ENCODE measurements at places on chromosomes 4 and X.
A peak's percentile ranks its signal among the peaks of the same experiment; 100 is the strongest.

GRCh38 chr4:39051492-39051891 lies 10.5 kb upstream of the KLHL5 start:
- H3K4me1 ChIP-seq = peaks cover 38% of the 10 kb centered on the region
- no peak for DNase-seq
- no peaks in the 10 kb centered on the region for H3K27me3 ChIP-seq
- no peak overlapping the region for H3K4me3 ChIP-seq

DNA sequence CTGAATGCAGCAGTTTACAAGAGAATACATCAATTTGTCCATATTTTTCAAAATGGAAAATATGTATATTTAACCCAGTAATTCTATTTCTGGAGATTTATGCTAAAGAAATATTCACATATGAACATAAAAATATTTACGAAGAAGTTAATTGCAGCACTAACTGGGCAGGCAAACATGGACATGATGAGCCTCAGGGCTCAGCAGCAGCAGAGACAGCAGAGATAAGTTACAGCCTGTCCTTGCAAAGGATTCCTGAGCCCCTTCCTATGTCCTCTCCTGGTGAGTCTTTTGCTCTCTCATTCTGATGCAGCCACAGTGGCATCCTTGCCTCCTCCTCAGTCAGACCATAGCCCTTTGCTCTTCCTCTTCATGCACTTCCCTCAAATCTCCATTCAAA lies 680.6 kb upstream of the CPEB2 start:
- H3K27ac ChIP-seq = no peak overlapping the region
- no peaks in the 10 kb centered on the region for H3K4me1 ChIP-seq
- DNase-seq = no peak
- H3K4me3 ChIP-seq = no peak overlapping the region

DNA sequence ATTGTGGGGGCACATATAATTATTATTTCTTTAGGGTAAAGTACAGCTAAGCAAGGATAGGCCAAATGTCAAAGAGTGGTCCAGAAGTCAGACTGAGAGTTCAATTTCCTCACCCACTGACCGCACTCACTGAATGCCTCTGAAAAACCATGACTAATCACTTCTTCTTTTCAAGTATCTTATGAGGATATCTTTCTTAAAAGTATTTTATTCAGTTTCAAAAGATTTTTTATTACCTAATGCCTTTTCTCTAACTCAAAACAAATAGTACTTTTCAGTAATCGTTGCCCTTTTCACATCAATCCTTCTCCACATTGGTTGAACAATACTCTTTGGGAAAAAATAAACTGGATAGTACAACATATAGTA lies 61.7 kb upstream of the CAMK2D start:
- H3K27ac ChIP-seq = no peak overlapping the region
- peaks cover 42% of the 10 kb centered on the region for H3K4me1 ChIP-seq
- peaks cover 6% of the 10 kb centered on the region for H3K27me3 ChIP-seq
- no peak overlapping the region for H3K4me3 ChIP-seq

- no peak overlapping the region for H3K27ac ChIP-seq
- peaks cover 24% of the 10 kb centered on the region for H3K4me1 ChIP-seq
- H3K4me3 ChIP-seq = no peak overlapping the region
- no peak for DNase-seq
- H3K27me3 ChIP-seq = no peaks in the 10 kb centered on the region
- H3K36me3 ChIP-seq = peaks cover 92% of the 10 kb centered on the region
These were observed 73.9 kb downstream of the IRF2 start for GRCh38 chr4:184400375-184400870.

- DNase-seq = no peak
These were observed 62.7 kb downstream of the SH3RF1 start for GRCh38 chr4:169208090-169208455.

DNA sequence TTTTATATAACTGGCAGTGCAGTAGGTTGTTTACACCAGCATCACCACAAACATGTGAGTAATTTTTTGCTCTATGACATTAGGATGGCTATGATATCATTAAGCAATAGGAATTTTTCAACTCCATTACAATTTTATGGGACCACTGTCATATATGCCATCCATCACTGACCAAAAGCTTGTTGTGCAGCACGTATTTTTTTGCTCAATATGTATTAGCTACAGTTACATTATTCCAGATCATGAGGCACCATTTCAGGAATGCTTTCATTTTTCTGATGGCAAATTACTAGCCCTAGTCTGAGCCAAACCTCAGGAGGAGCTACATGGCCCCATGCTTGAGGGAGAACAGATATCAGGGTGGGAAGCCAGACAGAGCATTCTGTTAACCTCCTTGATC lies 56.8 kb upstream of the DCLK2 start:
- no peak for DNase-seq
- H3K4me1 ChIP-seq = no peaks in the 10 kb centered on the region
- H3K27me3 ChIP-seq = peaks cover 2% of the 10 kb centered on the region
- no peaks in the 10 kb centered on the region for H3K36me3 ChIP-seq

- H3K4me3 ChIP-seq = peak overlapping the region; percentile 70
- H3K27me3 ChIP-seq = peaks cover 15% of the 10 kb centered on the region
- no peak for DNase-seq
- H3K4me1 ChIP-seq = peaks cover 25% of the 10 kb centered on the region
- peaks cover 12% of the 10 kb centered on the region for H3K36me3 ChIP-seq
These were observed 505 bp upstream of the PKD2 start for GRCh38 chr4:88006956-88007303.

DNA sequence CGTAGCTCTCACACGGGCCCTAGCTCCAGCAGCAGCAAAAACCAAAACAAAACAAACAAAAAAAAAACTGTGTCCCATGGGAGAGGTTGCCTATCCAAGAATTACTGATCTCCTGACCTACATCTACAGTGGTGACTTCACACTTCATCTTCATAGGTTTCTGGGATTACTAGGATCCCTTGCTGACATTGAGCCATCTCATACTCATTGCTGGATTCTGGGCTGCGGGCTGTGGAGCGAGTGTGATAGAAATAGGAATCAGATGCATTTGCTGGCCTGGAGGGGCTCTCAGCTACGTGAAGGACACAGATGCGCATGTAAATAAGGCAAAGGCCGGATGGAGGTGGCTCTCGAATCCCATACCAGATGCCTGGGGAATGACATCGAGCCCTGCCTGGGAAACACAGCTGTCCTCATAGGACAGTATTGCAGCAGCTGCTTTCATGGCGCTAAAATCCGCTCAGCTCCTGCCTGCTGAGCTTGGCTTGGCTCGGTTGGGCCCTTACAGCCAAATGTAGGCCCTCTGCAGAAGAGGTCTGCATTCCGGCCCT lies 41.7 kb downstream of the CNGA2 start:
- H3K4me1 ChIP-seq = no peaks in the 10 kb centered on the region
- H3K27ac ChIP-seq = no peak overlapping the region
- DNase-seq = no peak
- no peaks in the 10 kb centered on the region for H3K27me3 ChIP-seq

DNA sequence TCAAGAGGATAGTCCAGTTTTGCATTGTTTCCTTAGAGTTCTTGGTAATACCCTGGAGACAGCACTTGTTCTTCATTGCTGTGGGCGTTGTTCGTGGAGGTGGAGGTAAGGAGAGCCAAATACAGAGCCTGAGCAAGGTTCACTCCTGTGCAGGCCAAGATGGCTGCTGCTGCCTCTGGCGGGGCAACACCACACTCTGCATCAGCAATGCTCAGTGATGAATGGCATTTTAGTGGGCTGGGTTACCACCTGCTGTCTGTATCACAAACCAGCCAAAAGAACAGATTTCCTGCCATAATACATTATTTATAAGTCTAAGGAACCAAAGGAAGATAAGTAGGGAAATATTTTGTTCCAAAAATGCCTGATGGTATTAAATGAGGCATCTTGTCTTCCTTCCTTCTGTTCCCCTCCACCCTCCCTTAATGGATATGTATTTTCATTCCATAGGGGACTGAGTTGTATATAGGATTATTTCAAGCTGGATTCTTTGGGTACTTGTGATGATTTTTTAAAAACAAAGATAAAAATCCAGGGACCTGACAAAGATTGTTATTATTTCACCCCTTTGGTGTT lies 61.6 kb upstream of the LIMCH1 start:
- no peak overlapping the region for H3K27ac ChIP-seq
- no peak overlapping the region for H3K4me3 ChIP-seq
- H3K36me3 ChIP-seq = no peaks in the 10 kb centered on the region
- no peaks in the 10 kb centered on the region for H3K4me1 ChIP-seq
- no peak for DNase-seq

DNA sequence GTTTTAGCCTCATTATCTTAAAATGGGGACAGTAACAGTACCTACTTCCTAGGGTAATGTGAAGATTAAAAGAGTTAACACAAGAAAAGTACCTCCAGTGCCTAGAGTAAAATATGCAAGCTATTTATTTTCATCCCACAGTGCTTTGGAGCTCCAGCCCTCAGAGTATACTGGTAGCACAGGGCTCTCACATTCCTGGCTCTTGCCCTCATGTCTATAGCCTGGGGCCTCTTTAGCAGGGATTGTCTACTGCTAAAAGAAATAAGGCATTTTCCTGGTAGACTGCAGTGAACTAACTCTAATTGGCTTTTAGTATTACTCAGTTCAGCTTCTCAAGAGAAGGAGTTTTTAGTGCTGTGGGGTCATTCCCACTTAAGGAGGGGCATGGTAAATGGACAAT lies 60.8 kb downstream of the RRAGB start:
- no peak overlapping the region for H3K27ac ChIP-seq
- DNase-seq = no peak
- H3K4me1 ChIP-seq = no peaks in the 10 kb centered on the region
- H3K36me3 ChIP-seq = no peaks in the 10 kb centered on the region
- no peak overlapping the region for H3K4me3 ChIP-seq

DNA sequence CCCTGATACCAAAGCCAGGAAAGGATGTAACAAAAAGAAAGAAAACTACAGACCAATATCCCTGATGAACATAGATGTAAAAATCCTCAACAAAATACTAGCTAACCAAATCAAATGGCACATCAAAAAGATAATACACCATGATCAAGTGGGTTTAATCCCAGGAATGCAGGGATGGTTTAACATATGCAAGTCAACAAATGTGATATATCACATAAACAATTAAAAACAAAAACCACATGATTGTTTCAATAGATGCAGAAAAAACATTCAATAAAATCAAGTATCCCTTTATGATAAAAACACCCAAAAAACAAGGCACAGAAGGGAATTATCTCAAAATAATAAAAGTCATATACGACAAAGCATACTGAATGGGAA lies 31.5 kb downstream of the ELF2 start:
- H3K27ac ChIP-seq = no peak overlapping the region
- peaks cover 24% of the 10 kb centered on the region for H3K4me1 ChIP-seq
- no peak for DNase-seq
- H3K36me3 ChIP-seq = peaks cover 17% of the 10 kb centered on the region
- no peaks in the 10 kb centered on the region for H3K27me3 ChIP-seq

DNA sequence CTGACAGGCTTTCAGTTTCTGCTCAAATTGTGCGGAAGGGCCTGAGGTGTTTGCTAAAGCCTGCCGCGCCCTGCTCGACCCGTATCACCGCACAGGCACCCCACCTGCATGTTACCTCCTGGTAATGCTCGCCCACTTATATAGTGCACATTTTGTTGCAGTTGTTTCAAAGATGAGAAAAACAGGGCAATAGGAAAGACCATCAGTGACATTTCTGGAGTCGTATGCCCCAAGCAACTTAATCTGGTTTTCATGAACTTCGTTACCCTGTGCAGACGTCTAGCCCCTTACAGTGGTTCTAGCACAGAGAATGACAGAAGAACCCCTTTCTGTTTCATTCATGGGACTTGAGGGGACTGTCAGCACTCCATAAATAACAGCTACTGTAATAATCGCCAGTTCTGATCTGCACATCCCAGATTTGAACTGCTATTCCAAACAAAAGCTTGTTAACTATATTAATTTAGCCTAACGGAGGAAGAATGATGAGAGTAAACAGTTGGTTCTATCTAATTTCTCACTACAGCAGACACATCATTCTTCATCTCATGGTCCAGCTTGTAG lies 940 bp upstream of the DCTD start:
- H3K27ac ChIP-seq = peak overlapping the region; percentile 85
- H3K4me1 ChIP-seq = peaks cover 29% of the 10 kb centered on the region

GRCh38 chrX:39289827-39290226 lies 488.6 kb downstream of the MID1IP1 start:
- H3K4me1 ChIP-seq = peaks cover 19% of the 10 kb centered on the region
- H3K36me3 ChIP-seq = peaks cover 53% of the 10 kb centered on the region
- no peaks in the 10 kb centered on the region for H3K27me3 ChIP-seq
- no peak overlapping the region for H3K27ac ChIP-seq
- H3K4me3 ChIP-seq = no peak overlapping the region

DNA sequence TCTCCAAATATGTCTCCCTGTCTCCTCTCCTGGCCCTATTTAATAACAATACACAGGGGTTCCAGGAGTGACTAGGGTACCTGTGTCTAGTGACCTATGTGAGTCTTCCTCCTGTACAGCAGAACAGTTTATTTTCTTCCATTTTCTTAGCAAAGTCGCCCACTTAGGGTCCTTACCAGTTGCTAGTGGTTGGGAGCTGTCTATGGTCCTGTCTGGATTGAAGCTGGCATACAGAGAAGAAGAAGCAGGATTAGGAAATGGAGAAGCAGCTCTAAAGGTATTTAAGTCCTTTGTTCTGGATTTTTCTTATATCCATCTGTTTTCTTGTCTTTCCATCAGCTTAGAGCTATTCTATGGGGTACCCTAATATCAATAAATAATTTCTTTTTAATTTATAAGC lies 587.1 kb upstream of the CPEB2 start:
- no peak for DNase-seq
- H3K27ac ChIP-seq = no peak overlapping the region
- H3K36me3 ChIP-seq = no peaks in the 10 kb centered on the region

DNA sequence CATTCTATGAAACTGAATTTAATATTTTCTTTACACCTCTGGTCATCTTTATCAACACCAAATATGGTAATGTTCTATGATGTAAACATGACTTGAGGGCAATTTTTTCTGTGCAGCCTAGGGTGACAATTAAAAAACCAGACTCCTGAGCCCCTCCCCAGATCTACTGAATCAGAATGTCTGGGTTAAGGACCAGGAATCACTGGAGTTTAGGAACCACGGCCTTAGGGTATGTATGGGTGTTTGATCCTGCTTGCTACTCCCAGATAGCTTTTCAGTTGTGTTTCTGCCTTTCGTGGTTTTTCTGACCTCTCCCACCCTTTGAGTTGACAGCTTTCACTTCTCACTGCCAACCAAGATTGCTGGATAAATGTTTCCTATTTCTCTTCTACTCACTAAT lies 332.2 kb downstream of the DHX15 start:
- no peaks in the 10 kb centered on the region for H3K27me3 ChIP-seq
- no peaks in the 10 kb centered on the region for H3K36me3 ChIP-seq
- DNase-seq = no peak
- H3K27ac ChIP-seq = no peak overlapping the region

GRCh38 chrX:9153300-9153699 lies 119.4 kb upstream of the FAM9B start:
- H3K27me3 ChIP-seq = no peaks in the 10 kb centered on the region
- H3K4me1 ChIP-seq = peaks cover 29% of the 10 kb centered on the region
- DNase-seq = no peak
- peak overlapping the region; percentile 80 for H3K27ac ChIP-seq

- peaks cover 2% of the 10 kb centered on the region for H3K27me3 ChIP-seq
- no peak overlapping the region for H3K4me3 ChIP-seq
- no peaks in the 10 kb centered on the region for H3K36me3 ChIP-seq
- H3K4me1 ChIP-seq = no peaks in the 10 kb centered on the region
- no peak overlapping the region for H3K27ac ChIP-seq
These were observed 51.7 kb downstream of the HAND2 start for GRCh38 chr4:173478201-173478912.

GRCh38 chr4:1206299-1207156 lies 34.1 kb upstream of the SPON2 start:
- H3K4me1 ChIP-seq = peaks cover 27% of the 10 kb centered on the region
- H3K27ac ChIP-seq = no peak overlapping the region
- DNase-seq = no peak
- peaks cover 16% of the 10 kb centered on the region for H3K36me3 ChIP-seq
- no peak overlapping the region for H3K4me3 ChIP-seq
- no peaks in the 10 kb centered on the region for H3K27me3 ChIP-seq
